ENCODE measurements at places on chromosomes 6 and 20. TPM values are rescaled to one million over a fixed set of nuclear protein-coding genes. Genes with fewer than 3 reads are reported as not detected.
A peak's percentile ranks its signal among the peaks of the same experiment; 100 is the strongest.

Gene EYS
- total RNA-seq, result 0.07 TPM

Gene ZFP57
- total RNA-seq, result 0.36 TPM

Gene TFAP2A
- 2.1 TPM for total RNA-seq

Gene CRISP3
- total RNA-seq, result not detected

Gene GPR63
- 1.6 TPM for total RNA-seq

- peak; percentile 6 for DNase-seq
Observed at GRCh38 chr6:2476376-2476775, 231.0 kb upstream of the GMDS start.

DNA sequence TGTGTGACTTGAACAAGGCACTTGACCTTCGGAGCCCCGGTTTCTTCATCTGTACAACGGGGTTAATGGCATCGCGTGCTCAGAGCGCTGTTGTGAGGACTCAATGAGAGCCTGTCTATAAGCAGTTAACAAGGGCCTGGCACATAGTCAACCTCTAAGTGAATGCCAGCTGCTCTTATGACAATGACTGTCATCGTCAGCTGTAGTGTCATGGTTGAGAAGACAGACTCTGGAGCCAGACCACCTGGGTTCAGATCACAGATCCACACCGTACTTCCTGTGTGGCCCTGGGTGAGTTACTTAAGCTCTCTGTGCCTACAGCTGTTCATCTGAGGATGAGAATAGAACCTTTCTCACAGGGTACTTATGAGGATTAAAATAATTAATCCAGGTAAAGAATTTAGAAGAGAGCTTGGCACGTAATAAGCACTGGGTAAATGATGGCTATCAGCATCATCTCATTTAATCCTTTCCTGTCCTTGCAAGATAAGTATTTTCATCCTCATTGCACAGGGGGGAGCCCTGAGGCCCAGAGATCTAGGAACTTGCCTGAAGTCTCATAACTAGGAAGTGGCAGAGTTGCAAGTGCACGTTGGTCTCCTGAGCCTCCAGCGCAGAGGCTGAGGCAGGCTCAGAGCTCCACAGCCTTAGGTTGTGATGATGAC lies 105.3 kb downstream of the EYA2 start:
- DNase-seq, result no peak

- DNase-seq, result no peak
Observed at GRCh38 chr6:106413722-106414121, 53.2 kb downstream of the CRYBG1 start.

- DNase-seq, result no peak
Observed at GRCh38 chr6:22622351-22622750, 53.0 kb downstream of the HDGFL1 start.

- DNase-seq, result no peak
Observed at GRCh38 chr6:39566456-39566855, 158.8 kb downstream of the KIF6 start.

- no peak for DNase-seq
Observed at GRCh38 chr6:50655848-50656453, 57.4 kb upstream of the TFAP2D start.

DNA sequence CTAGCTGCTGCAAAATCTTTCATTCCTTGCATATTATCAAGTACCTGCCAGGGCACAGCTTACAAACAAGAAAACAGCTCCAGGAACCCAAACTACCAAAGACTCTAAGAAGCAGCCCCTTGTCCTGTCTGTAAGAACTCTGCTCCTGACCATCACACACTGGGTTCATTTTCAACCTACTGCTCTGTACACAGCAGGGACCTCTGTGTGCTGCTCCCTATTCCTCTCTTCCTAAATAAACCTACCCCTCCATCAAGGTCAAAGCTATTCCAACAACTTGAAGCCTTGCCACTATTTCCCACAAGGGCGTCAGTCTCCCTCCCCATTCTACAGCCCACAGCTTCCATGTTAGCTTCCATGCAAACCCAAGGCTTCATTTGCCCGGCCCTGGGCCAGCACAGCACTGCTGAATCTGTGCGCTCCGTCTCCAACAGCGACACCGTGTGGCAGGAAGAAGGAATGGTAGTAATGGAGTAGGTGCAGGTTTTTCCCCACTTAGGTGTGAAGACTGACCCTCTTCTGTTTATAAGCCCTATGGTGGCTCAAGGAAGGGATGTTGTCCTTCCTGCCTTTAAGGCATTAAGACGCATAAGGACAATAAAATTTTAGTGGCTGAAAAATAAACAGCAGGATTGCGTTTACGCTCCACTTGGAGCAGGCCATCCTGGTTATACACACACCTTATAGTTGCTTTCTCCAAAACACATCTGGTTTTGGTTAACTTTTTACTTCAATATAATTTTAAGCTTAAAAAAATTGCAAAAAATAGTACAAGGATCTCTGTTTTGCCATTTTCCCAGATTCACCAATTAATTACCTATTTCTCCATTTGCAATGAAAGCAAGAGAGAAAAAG lies 115.2 kb upstream of the NXT1 start:
- peak; percentile 25 for DNase-seq

DNA sequence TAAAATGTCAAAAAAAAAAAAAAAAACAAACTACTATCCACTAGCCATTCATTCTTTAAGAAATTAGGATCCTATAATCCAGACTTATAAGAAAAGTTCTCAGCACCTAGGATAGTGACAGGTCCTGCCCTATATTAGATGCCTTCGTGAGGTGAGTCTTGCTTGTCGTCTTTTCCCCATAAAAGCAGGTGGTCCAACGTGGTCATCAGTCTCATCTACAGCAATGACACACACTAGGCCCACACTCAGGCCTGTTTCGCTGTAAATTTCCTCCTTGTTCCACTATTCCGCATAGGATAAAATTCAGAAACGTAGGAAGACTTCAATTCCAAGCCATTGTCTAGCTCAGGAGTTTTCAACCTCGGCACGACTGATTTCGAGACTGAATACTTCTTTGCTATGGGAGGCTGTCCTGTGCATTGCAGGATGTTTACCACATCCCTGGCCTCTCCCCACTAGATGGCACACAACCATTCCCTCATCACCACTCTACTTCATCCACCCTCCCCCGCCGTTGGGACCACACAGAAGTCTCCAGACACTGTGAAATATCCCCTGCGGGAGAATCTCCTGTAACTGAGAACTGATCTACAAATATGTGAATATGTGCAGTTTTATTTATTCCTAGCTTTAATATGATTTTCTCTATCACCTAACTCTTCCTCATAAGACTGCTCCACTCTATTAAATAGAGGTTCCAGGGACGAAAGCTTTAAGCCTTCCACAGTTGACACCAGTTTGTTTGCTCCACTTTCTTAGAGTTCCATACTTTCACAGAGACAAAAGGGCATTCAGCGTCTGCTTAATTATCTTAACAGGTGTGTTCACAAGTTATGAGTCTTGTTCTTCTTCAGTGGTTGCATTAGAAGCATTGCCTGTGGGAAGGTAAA lies 346.3 kb downstream of the BMP2 start:
- DNase-seq, result peak; percentile 8

GRCh38 chr6:33088258-33088930 lies 12.6 kb downstream of the HLA-DPB1 start:
- DNase-seq, result no peak

- DNase-seq, result peak; percentile 97
Observed at GRCh38 chr6:53048431-53049195, 16.6 kb upstream of the FBXO9 start.

- peak; percentile 3 for DNase-seq
Observed at GRCh38 chr6:84422380-84422968, 195.0 kb upstream of the CEP162 start.

DNA sequence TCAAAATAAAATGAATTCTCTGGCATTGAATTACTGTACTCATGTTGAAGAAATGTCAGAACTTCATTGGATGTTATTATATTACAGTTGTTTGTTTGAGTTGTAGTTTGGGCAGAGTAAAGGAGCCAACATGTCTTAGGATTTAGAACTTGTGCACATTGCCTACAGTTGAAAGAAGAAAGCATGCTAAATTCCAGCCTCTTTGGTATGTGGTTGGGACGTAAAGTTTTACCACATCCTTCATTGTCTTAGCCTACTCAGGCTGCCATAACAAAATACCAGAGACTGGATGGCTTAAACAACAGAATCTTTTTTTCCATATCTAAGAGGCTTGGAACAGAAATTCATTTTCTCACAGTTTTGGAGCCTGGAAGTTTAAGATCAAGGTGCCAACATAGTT lies 42.4 kb downstream of the HFE start:
- DNase-seq, result no peak

DNA sequence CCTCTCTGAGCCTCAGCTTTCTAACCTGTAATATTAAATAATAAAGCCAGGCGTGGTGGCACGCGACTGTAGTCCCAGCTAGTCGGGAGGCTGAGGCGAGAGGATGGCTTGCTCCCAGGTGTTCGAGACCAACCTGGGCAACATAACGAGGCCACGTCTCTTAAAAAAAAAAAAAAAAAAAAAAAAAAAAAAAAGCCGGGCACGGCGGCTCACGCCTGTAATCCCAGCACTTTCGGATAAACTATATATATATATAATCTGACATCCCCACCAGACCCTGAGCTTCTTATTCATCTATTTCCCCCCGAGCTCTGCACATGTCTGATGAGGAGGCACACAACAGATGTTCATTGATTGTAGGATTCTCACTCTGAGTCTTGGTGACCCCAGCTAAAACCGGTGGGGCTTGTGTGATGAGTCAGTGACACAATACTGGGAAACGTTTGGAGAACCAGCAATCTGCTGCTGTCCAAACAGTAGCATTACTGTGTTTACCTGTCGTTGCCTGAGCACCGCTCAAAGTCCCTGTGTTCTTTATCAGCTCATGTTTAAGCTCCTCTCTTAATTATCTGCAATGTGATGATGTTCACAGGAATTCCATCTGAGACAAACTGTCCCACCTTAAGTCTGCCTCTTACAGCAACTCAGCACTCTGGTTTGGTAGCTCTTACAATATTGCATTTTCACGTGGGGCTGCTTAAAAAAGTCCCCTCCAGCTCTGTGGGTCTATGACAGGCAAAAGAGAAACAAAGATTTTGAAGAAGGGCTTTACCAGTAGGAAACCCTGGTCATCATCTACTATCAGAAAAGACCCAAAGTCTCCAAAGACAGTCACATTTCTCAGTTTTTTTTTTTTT lies 1.0 kb upstream of the SPATA2 start:
- peak; percentile 16 for DNase-seq

- DNase-seq, result no peak
Observed at GRCh38 chr20:24704899-24705298, 235.5 kb downstream of the SYNDIG1 start.

- no peak for DNase-seq
Observed at GRCh38 chr6:105985098-105985815, 100.9 kb upstream of the PRDM1 start.

- no peak for DNase-seq
Observed at GRCh38 chr6:127949251-127949650, 48.4 kb upstream of the THEMIS start.

DNA sequence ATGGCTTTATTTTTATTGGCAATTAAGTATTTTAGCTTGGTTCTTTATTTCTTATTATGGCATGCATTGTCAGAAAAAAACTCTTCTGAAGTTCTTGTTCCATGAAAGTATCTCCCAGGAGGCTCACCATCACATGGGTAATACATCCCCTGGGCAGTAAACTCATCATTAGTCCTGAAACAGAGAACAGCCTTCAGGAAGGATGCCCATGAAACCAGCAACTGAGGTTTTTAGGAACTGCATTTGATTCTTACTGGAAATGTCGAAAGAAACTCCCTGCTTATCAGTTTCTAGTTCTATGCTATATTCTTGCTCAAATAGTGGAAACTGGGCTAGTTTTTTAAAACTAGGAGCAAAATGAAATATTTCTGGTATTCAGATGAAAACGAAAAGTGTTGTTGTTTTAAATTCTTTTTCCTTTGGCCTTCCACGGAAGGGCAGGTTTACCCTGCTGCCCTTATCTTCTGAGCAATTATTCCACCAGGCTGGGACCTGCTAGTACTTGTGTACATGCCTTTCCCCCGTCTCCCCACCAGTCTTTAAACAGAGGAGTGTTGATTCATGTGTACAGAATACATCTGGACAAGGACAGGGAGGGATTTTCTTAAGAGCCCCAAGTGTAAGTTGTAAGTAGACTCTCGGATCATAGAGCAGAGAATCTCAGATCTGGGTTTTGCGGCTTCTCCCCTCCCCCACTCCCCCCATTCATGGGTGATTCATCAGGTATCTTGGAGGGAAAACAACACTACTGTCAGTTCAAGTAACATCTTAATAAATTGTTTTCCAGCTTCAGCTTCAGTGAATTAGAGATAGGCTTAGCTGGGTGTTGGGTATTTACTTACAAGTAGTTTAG lies 81.5 kb downstream of the RTN4IP1 start:
- peak; percentile 87 for DNase-seq

DNA sequence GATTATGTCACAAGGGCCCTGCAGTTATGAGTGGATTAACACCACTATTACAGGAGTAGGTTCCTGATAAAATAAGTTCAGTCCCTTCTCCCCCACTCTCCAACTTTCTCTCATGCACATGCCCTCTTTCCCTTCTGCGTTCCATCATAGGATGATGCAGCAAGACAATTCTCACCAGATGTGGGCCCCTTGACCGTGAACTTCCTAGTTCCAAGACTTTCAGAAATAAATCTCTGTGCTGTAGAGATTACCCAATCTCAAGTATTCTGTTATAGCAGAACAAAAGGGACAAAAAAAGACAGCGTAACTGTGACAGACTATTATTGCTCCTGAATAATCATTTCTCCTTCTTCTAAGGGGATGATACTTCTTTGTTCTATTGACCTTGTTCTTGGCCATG lies 33.8 kb upstream of the TMEM244 start:
- DNase-seq, result no peak

- peak; percentile 16 for DNase-seq
Observed at GRCh38 chr6:11738661-11739375, 39.8 kb downstream of the ADTRP start.
